SK-N-DZ (cell line): ENCODE measurements at places on chromosomes 7 and 10.

GRCh38 chr10:125489731-125490130, 193.2 kb downstream of the TEX36 start:
- no peak for DNase-seq

DNA sequence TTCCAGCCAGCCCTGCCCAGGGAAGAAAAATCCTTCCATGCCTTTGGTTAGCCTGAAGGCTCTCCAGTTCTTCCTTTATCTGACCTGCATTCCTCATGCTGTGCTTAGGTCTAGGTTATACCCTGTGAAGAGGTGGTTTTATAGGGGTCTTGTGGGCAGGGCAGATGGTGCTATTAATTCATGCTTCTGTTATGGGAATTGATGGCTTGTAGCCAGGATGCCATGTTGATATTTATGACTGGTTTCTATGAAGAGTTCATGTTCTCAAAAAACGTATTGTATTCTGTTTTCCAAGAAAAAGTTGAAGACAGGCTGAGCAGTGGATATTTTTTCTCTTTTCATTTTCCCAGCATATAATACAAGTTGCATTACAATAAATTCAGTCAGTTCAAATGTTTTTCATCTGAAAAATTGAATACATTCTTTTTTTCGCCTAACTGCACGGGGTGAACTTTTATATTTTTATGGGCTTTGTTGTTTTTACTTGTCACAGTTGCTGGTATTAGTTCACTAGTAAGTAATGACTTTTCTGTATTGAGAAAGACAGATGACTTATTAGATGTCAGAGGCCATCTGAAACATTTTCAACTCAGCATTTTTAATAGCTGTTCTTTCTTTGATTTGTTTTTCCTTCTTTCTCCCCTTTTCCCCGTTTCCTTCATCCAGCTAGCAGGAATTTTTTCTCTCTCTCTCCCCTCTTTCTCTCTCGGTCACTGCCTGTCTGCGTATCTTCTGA, 322.8 kb downstream of the LRMDA start:
- no peak for DNase-seq

- no peak for DNase-seq
Observed at GRCh38 chr7:115410972-115411686, 489.2 kb downstream of the MDFIC start.

GRCh38 chr7:1918063-1918645, 248.1 kb downstream of the ELFN1 start:
- no peak for DNase-seq

DNA sequence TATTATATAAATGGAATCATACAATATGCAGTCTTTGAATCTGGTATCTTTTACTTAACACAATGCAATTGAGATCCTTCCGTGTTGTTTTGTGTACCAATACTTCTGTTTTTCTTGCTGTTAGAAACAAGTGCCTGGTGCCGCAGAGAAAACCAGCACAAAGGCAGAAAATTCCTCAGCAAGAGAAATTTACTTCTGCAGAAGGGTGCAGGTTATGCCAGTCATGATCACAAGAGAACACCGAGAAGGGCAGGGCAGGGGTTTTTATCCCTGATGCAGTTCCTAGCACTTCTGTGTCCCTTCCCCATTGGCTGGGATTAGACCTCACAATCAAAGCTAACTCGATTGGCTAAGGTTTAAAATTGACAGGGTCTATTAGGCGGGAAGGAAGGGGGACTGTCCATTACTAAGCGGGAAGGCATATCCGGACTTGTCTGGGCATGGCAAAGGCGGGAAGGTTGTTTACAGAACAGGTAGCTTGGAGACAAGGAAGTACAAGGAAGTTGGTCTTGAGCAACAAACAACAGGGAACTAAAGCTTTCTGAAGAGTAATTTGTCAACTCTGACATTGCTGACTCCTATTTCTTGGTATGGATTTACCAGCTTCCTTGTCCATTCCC, 2.4 kb upstream of the ZNF33B start:
- no peak for DNase-seq

- no peak for DNase-seq
Observed at GRCh38 chr7:142120524-142120923, 9.0 kb downstream of the MGAM2 start.

DNA sequence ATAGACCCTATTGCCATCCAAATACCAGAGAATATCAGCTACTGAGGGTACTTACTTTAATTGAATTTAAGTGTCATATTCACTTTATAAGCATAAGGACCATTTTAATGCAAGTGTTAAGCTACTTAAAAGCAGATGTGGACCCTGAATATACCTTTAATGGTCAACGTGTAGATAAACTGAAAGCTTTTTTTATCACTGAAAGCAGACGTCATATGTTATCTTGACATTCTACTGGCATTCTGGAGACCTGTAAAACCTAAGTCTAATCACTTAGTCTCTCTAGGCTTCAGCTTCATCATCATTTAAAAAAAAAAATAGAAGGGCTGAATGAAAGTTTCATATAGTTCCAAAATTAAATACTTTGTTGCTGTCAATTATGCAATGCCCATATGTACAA, 116.5 kb downstream of the ELAPOR2 start:
- peak; percentile 37 for DNase-seq

DNA sequence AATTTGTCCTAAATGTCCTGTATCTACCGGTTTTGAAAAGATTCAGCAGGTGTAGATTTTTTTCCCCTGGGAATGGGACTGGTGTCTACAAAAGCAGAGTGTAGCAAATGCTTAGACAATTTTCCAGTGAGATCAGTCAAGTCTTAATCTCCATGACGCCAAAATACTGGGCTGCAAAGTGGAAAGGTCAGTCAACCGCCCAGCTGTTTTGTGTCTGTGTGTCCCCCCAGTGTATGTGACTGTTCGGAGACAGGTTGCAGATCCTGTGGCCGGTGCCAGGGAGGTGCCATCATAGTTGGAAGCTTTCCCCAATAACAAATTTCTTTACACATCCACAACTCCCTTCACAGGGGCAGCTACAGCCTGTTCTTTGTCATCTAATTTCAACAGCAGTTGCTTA, 263.8 kb downstream of the ARHGAP12 start:
- no peak for DNase-seq

- DNase-seq = no peak
Observed at GRCh38 chr7:121303422-121304101, 25.2 kb upstream of the WNT16 start.

GRCh38 chr7:138074121-138074520, 2.1 kb upstream of the AKR1D1 start:
- DNase-seq = no peak

GRCh38 chr10:120593693-120594092, 136.7 kb downstream of the PLPP4 start:
- no peak for DNase-seq

DNA sequence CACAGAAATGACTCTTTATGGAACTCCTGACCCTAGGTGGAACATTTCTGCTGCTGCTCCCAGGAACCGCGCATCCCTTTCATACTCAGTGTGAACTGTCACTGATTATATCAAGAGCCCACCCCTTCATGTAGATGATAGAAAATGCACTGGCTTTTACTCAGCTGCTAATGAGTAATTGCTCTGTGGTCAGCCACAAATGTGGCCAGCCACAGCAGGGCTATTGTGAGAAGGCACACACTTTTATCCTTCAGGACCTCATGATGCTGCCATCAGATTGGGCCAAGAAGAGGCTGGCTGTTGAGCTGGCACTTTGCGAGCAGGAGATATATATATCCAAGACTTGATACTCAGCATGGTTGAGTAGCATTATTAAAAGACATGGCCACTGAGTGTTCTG, 124.7 kb downstream of the CFAP58 start:
- DNase-seq = no peak

DNA sequence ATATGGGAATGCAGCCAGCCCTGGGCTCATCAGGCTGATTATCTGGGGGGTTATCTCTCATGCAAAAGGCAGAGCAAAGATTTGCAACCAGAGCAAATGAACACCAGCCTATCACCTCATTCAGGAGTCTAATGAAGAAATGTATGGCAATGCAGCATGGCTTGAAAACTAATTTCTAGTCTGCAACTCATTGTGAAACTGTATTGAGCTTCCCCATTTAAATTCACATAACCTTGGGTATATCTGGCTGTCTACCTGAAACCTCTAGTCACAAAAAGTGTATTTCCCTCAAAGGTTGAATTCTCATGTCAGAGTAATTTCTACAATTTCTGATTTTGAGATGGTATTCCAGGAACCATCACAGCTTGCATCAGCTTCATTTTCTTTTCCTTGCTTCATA, 240.0 kb downstream of the SDHAF3 start:
- no peak for DNase-seq

DNA sequence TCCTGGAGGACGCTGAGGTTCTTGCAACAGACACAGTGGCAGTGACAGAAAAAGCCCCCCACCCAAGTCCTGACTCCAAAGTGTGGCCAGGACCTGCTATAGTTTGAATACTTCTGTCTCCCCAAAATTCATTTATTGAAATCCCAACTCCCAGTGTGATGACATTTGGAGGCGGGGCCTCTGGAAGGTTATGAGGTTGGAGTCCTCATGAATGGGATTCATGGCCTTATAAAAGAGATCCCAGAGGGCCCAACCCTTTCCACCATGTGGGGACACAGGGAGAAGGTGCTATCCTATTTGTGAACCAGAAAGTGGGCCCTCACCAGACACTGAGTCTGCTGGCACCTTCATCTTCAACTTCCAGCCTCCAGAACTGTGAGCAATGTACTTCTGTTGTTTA, 18.3 kb downstream of the ANXA11 start:
- DNase-seq = no peak

DNA sequence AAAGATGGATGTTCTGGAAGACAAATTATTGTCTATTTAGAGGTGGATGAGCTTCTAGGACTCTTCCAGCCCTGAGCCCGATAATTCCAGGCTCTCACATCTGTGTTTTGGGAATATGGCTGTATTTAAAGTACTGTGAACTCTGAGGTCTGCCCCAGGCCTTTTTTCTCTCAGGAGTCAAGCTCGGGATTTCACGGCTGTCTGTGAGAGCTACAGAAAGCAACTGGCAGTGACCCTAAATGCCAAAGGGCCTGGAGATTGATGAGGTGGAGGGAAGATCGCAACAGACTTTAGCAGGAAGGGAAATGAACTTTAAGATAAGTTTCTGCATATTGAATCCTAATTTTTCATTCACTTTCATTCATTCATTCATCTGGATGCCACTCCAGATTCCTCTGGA, 51.0 kb upstream of the COL13A1 start:
- no peak for DNase-seq

DNA sequence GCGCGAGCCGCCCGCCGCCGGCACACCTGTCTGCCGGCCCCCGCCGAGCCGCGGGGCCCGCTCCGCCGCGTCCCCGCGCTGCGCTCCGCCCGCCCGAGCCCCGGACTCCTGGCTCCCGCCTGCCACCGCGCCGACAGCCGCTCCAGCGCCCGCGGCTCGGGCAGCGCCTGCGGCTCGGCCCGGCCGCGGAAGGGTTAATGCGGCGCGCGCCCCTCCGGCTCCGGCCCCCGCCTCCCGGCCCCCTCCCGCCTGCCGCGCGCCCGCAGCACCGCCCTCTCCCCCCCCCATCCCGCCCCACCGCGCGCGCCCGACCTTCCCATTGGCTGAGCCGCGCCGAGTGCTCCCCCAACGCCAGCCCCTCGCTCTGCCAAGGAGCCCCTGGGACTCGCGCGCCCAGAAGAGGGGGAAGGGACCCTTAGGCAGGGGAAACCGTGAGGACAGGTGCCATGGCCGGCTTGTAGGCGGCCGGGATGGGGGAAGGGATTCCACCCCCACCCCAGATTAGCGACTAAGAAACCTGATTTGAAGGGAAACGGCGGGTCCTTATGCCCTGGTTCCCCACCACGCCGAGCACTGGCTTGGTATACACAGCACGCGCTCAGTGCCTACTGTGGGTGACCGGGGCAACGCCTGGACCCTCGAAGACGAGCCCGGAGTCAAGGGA, at the start of gene KCNH2:
Gene KCNH2, minus strand, starts transcription at position 196 of the 664 bp plus-strand sequence. CDS start 408 bp downstream, outside the sequence.
- DNase-seq = peak; percentile 90

- no peak for DNase-seq
Observed at GRCh38 chr7:2085804-2086203, 146.9 kb downstream of the MAD1L1 start.

GRCh38 chr7:92621561-92622023, 31.4 kb upstream of the FAM133B start:
- DNase-seq = no peak

DNA sequence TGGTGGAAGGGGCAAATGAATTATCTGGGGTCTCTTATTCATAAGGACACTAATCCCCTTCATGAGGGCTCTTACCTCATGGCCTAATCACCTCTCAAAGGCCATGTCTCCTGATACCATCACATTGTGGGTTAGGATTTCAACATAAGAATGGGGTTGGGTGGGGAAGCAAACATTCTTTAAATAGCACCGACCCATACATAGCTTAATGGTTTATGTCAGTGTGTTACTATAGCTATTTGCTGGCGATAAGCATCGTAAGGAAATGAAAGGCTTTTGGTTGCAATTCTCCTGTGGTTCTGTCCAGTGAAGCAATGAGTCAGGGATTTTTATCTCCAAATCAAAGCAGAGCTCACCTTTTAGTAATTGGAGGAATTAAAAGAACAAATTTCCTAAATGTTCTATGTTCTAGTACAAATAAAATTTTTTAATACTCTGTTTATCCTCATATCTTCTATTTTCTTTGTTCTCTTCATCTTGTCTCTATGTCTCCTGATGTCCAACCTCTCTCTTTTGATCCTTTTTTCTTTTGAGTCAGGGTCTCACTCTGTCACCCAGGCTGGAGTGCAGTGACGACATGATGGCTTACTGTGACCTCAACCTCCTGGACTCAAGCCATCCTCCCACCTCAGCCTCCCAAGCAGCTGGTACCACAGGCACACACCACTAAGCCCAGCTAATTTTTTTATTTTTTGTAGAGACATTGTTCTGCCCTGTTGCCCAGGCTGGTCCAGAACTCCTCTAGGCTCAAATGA, 57.0 kb upstream of the GLCCI1 start:
- no peak for DNase-seq

GRCh38 chr10:48464121-48464870, 140.6 kb downstream of the ARHGAP22 start:
- no peak for DNase-seq

DNA sequence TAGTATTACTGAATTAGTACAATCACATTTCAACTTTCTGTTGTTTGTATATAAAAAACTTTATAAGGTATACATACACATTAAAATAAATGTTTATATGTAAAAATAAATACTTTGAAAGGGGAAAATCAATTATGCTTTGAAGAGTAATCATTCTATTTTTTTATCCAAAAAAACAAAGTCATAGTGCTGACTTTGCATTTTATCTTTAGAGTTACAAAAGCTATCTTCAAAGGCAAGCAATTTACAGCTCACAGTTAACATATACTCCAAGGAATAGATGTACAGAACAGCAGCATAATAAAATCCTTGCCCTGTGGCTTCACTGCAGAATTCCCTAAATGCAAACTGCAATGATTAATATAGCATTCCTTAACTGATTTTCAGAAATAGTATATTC, 53.2 kb downstream of the MAGI2 start:
- no peak for DNase-seq

DNA sequence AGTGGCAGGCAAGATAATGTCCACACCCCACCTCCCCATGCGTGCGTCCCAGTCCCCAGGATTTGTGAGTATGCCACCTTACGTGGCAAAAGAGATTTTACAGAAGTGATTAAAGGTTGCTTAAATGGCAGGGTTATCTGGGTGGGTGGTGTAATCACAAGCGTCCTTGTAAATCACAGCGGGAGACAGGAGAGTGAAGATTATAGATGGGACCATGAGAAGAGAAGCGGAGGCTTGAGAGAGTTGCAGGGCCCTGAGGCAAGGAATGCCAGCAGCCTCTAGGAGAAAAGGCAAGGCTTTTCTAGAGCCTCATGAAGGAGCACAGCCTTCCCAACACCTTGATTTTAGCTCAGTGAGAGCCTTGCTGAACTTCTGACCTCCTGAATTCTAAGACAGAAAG, 10.2 kb downstream of the ZRANB1 start:
- DNase-seq = no peak
